Posterior vena cava (tissue), 2 donors: ENCODE measurements at places on chromosomes 2 and 18.

DNA sequence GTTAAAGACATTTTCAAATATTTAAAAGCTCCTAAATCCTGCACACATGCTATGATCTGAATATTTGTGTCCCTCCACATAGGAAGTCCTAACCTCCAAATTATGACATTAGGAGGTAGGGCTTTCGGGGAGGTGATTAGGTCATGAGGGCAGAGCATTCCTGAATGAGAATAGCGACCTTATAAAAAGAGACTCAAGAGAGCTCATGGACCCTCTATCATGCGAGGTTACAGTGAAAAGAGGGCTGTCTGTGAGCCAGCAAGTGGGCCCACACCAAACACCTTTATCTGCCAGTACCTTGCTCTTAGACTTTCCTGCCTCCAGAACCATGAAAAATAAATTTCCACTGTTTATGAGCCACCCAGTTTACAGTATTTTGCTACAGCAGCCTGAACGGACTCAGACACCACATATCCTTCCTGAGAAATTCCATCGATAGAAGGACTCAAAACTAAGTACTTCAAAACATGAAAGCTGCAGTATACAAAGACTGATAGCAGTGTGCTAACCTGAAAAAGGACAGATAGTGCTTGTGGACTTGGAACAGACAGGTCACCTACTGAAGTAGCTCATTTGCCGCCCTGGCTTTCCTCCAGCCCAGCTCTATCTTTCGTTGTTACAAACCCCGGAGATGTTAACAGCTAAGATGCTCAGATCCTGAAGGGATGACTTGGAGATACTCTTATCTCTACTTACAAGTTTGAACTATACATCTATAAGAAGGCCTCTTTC, 13.8 kb downstream of the FAM210A start:
- DNase-seq, result no peak

DNA sequence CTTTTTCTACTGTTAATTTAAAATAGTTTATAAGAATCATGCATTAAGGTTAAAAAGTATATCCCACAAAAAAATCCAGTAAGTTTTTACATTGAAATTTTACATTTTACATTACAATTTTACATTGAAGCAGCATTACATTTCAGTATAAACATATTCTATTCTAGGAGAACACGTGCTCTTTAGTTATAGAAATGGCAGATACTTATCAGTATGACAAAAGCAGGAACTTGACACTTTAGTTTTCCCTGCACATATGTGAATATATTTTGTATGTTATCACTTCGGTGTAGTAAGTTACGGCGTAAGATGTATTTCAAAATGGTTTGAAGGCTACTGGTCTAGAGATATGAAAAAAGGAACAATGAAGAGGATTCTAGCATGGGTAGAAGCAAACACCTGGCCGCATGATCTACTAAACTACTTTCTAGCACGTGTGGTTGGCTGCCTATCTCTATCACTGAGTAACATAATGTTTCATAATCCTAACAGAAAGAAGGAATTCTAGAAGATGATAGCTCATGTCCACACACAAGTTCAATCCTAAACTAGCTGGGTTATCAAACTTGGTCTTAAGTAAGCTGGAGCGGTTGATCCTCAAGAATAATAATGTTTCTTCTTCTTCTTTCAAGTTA, 5.4 kb downstream of the IMMT start:
- no peak for DNase-seq

- no peak for DNase-seq
Observed at GRCh38 chr2:187959821-187960220, 331.9 kb upstream of the GULP1 start.

- DNase-seq, result no peak
Observed at GRCh38 chr18:60831971-60832370, 459.4 kb upstream of the MC4R start.

DNA sequence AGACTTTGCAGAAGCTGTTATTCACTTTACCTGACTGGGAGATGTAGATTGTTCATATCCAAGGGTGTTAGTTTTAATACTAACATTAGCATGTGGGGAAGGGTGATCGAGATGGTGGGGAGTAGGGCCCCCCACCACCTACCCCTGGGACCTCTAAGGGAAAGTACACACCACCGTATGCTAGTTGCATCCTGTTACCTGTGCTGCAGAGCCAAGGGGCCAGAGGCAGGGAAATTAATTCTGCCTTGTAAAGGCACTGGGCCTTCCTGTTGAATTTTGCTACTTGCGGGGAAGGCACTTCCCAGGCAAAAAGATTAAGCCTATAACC, 9.0 kb downstream of the STEAP3 start:
- DNase-seq, result no peak
